ENCODE measurements at places on chromosomes 6 and 20.

GRCh38 chr20:8425802-8426201 lies 293.7 kb downstream of the PLCB1 start:
- no peak for DNase-seq

GRCh38 chr6:46963039-46963438 lies 41.3 kb upstream of the ADGRF5 start:
- DNase-seq, result no peak

DNA sequence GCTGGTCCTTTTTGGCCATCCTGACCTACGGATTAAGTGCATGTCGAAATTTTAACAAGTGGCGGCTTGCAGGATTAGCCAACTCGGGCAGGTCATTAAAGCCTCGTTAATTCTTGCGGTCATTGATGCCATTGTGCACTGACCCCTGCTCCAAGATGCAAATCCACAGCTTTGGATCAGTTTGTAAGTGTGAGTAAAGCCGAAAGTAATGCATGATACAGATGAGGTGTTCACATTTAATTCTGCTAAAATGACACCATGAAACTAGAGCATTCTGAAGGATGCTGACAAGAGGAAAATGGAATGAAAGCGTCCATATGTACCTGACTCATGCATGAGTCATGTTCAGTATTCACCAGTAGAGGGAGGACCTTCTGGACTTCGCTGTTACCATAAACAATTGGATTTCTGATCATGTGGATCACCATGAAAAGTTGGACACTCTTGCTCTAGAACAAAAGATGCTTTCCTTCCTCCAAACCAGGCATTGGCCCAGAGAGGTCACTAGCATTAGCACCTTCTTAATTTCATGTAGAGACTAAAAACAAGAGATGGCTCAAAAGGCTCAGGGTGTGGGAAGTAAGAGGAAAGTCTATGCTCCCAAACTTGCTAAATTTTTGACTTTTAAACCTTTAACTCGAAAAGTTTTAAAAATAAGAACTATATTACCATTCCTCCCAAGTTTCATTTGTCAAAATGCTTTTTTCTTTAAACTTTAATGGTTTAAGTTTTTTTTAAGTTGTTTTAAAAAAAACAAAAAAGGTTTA lies 48.0 kb downstream of the MUC22 start:
- no peak for DNase-seq

DNA sequence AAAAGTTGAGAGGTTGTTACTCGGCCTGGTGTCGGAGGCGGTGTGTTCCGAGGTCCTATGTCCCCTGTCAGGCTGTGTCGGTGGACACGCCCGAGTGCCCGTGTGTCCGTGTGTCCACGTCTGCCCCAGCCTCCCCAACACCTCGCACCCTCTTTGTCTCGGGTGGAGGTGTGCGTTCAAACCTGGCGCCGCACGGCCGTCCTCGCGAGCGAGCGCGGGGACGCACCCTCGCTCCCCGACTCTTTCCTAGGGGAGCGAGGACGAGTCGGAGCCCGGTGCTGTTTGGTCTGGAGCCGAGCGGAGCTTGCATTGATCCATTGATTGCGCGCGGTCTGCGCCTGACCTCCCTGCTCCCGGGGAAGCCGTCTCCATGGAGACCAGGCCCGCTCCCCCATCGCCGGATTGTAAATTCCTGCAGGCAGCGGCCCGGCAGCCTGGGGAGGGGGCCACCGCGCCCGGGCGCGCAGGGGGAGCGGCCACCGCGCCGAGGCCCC lies 411 bp upstream of the SCUBE3 start:
- DNase-seq, result no peak

DNA sequence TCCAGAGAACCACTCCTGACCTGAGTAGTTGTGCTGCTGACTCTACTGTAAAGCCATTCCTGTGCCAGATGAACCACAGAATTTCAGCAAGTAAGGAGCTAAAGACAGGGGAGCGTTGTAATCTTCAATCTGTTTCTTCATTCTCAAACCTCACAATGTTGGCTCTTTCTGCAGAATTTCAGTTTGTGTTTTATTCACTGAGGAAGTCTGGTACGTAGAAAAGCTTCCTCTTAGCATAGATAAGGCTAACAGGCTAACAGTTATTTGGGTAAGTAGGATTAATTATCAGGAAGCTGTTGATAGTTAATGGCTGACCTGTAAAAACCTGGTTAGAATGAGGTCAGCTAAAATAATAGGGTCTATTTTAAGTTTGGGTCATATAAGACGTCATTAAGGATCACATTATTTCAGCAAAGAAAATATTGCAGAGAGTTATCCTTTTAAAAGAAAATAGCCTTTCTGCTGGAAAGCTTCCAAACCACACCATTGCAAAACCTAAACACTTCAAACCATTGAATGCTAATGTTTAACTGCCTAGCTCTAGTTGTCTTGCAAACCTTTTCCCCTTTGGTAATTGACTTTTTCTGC lies 14.1 kb upstream of the TENT5A start:
- no peak for DNase-seq

GRCh38 chr6:106253731-106254130 lies 71.8 kb downstream of the ATG5 start:
- no peak for DNase-seq

Data from activated CD4-positive, alpha-beta T cell treated with anti-CD3 and anti-CD28 coated beads for 48 hours (primary cell).